ENCODE measurements at places on chromosomes 6 and 20.

GRCh38 chr6:75409928-75410327 is 83.7 kb downstream of the FILIP1 start:
- no peak for DNase-seq

DNA sequence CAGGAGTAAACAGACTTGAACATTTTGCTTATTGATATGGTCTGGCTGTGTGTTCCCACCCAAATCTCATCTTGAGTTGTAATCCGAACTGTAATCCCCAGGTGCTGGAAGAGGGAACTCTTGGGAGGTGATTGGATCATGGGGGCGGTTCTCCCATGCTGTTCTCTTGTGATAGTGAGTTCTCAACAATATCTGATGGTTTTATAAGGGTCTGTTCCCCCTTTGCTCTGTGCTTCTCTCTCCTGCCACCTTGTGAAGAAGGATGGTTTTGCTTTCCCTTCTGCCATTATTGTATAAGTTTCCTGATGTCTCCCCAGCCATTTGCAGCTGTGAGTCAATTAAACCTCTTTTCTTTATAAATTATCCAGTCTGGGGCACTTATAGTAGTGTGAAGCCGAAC is 40.0 kb downstream of the MYLIP start:
- peak; percentile 41 for DNase-seq

- no peak for DNase-seq
Observed at GRCh38 chr20:4546342-4546741, 175.4 kb upstream of the PRND start.

- no peak for DNase-seq
Observed at GRCh38 chr20:41011551-41012067, 17.0 kb upstream of the TOP1 start.

GRCh38 chr6:128883906-128884305 is 968 bp downstream of the LAMA2 start:
- no peak for DNase-seq

DNA sequence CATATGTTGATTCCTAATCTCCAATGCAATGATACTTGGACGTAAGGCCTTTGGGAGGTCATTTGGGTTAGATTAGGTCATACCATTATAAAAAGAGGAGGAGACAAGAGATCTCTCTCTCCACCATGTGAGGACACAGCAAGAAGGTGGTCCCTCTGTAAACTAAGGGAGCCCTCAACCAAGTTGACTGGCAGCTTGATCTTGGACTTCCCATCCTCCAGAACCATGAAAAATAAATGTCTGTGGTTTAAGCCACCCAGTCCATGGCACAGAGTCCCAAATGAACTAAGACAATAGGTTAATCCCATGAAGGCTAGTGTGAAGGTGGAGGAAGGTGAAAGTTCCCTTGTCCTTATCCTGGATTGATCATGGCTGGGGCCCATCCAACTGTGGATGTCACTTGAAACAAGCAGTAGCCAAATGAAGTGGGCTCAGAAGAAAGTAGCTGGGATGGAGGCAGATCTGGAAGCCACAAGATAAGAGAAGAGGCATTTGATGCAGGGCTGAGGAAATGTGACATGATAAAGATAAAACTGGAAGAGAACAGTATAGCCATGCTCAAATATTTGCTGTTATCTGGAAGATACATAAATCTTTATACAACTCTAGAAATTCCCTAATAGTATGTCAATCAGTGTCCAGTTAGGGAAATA is 99.9 kb downstream of the BANF2 start:
- no peak for DNase-seq

DNA sequence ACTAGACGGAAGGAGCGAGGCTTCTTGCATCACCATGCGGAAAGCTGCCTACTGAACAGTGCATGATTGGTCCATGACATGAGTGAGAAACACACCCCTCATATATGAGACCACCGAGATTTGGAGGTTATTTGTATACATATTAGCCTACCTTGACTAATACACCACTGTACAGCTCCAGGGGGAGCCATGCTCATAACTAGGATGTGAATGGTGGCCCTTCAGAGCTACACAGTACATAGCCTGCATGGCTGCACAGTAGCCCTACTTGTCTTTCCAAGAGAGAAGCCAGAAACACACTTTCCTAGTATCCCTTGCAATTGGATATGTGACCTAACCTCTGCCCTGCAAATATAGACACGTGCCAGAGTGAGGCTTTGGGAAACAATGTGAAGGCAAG is 21.8 kb upstream of the MCUR1 start:
- DNase-seq: no peak

- no peak for DNase-seq
Observed at GRCh38 chr6:123913863-123914262, 110.2 kb downstream of the NKAIN2 start.

DNA sequence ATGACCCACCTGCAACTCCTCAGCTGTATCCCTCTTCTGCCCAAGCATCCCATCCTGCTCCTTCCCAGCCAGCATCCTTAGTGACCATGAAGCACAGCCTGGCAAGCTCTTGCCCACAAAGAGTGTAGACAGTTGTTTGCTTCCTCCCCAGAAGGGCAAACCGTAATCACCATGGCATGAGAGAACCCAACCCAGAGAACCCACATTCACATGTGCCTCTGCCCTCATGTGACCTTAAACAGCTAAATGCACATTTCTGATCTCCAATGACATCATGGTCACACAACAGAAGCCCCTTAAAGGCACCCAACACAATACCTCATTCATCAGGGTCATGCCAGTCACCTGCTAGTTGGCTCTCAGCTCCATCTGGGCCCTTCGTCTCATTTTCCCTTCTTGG is 162.8 kb upstream of the CDYL start:
- no peak for DNase-seq

DNA sequence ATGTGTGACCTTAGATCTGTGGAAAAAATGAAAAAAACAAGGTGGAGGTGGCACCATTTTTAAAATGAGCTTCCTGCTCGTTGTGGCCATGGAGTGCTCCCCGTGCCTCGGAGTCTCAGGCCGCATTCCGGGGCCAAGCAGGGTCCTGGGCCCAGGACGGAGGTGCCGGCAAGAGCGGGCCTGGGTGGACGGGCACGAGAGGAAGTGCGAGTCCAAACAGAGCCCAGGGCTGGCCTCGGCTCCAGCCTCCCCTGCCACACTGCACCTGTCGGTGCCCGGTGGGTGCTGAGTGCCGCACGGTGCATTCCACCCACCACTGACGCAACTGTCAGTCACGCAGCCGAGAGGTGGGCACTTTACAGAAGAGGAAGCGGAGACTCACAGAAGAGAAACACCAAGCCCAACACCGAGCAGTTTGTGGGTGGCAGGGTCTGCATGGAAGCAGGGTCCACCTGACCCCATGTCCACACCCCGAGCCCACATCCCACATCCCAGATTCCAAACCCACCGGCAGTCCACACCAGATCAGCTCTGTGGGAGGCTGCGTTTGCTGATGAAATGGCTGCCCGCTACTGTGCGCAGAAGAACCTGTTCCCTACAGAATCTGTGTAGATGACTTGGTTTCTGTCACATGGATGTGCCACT is 97.7 kb downstream of the PSMB1 start:
- DNase-seq: no peak

DNA sequence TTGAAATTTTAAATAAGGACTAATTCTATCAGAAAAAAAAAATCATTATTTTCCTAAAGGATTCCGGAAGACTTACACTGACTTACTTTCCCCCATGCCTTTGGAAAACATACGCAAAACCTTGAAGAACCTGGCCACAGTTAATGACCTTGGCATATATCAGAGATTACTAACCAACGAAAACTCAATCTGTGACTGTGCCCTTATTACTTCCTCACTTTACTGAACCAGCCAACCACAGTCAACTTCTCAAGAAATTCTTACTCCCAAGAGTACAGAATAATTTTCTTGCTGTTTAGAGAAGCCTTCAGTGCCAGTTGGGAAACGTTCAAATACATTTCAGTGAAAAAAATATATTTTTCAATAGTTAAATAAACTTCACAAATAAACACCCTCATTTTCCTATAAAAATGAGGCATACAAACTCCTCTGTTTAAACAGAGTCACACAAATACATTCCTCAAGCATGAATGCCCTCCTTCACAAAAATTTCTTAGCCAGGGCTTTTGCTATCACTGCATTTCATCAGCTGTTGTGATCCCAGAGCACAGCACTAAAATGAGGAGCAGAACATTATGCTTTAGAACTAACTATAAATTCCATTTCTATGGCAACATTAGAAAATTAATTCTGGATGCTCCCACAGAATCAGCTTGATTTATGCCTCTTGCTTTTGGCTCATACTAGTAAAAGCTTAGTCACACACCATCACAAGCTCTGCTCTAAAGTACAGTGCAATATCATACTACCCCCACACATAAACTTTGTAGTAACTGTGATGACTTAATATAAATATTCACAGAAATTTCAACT is 117.6 kb downstream of the DST start:
- no peak for DNase-seq

- DNase-seq: no peak
Observed at GRCh38 chr6:7914991-7915789, 4.6 kb upstream of the TXNDC5 start.
